Posterior vena cava (tissue), 2 donors: ENCODE measurements at places on chromosomes 3 and 15. TPM values are rescaled to one million over a fixed set of nuclear protein-coding genes. Genes with fewer than 3 reads are reported as not detected.

TAMM41 gene
- total RNA-seq: 15.5 TPM

GRCh38 chr15:85718271-85718971 lies 76.3 kb downstream of the KLHL25 start:
- DNase-seq: no peak

DNA sequence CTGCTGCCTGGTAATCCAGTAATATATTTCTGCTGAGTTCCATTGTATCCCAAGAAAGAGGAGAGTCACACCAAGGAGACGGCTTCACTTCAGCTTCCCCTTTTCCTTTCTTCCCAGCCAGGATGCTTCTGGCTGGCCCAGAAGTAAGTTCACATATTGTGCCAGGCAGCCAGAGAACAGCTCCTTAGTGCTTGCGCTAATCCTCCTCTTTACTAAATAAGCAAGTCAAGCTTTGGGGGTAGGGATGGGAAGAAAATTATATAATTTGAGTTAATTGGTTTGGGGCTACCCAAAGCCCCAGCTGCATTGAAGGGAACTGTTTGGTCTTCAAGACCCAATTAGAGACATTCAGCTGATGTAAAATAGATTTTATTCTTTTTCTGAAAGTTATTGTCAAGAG lies 218.8 kb upstream of the HES1 start:
- DNase-seq: no peak

- no peak for DNase-seq
Measured at GRCh38 chr3:183581496-183582155, 26.1 kb upstream of the KLHL6 start.
